GM06990 (cell line): ENCODE measurements at places on chromosomes 11 and 22.
A peak's percentile ranks its signal among the peaks of the same experiment; 100 is the strongest.

GRCh38 chr22:23289851-23290724 lies 109.8 kb downstream of the BCR start:
- DNase-seq: no peak

- no peak for DNase-seq
Observed at GRCh38 chr22:42282943-42283277, 12.5 kb upstream of the TCF20 start.

GRCh38 chr11:17655682-17656081 lies 63.7 kb upstream of the MYOD1 start:
- no peak for DNase-seq

GRCh38 chr22:28105413-28105812 lies 186.4 kb upstream of the PITPNB start:
- DNase-seq: no peak

DNA sequence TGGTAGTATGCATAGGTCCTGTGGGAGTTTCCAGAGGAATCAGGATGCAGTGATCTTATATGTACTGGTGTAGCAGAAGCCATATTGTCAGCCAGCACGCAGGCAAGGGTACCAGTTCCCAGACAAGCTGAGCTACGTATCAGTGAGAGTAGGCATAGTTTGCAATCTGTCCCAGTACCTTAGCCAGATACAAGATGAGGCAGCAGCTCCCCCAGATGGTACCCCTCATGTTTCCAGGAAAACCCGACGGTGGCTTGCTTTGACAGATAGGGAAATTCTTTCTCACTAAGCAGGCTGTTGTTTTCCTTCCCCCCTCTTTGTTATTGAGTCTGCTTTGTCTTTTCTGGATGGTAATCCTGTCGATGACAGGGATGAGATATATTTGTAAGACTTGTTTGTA lies 109.7 kb upstream of the RRM1 start:
- no peak for DNase-seq

DNA sequence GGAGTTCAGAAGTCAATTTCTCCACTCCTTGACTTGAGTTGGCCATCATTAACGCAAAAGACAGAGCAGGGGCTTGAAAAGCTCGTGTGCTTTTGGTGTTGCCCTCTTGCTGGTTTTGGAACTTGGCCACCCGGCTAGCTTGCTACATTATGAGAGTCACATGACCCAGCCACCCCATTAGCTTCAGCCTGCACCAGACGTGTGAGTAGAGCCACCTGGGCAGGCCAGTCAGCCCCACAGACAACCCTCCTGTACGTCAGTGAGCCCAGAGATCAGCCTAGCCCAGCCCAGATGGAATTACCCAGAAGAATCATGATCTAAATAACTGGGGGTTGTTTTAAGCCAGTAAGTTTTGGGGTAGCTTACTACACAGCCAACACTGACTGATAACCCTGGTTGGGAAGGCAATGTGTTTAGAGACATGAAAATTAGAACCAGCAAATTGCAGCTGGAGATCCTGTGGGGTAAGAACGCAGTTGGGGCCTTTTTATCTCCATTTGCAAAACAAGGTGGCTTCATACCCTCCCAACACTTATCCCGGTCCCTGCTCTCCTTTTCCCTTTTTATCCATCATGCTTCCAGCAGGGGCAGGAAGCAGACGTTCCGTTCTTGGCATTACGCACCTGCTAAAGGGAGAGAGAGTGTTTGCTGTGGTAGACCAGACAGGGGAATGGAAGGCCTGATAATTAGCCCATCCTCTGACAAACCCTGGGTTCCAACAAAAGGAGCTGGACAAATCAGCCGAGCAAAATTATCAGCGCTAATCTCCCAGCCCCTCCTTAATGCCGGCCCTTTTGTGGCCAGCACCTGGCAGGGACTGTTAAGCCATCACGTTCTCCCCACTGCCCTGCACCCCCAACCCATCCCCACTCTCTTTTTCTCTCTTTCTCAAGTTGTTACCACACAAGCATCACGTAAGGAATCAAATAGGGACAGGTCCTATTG lies 548.7 kb upstream of the CADM1 start:
- no peak for DNase-seq

- DNase-seq: no peak
Observed at GRCh38 chr11:44398266-44399030, 88.5 kb upstream of the ALX4 start.

DNA sequence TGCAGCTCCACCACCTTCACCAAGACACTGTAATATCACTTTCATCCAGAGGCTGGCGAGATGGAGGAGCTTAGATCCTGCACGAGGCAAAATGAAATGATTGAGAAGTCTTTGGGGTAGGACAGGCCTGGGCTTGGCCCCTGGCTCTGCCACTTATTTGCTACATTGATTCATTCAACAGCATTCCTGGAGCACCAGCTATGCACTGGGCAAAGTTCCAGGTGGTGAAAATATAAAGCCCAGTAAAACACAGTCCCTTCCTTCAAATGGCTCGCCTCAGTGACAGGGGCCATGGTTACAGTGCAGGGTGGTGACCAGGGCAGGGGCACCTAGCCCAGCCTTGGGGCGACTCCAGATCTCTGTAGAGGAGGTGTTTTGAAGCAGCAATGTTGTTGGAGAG lies 19.7 kb downstream of the ALX4 start:
- no peak for DNase-seq

DNA sequence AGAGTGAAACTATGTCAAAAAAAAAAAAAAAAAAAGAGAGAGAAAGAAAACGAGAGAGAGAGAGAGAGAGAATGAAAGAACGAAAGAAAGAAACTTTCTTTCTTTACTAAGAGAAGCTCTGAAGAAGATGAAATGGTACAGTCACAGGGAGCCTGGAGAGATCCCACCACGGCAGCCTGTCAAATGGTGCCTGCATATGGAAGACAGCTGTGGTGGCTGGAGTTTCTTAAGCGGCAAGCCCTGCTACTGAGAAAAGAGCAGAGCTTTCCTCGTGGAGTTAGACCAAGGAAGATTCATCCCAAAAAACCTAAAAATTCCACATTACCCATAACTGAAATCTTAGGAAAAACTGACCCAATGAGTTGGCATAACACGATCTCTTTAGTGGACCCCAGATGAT lies 66.7 kb downstream of the MICAL3 start:
- DNase-seq: no peak

DNA sequence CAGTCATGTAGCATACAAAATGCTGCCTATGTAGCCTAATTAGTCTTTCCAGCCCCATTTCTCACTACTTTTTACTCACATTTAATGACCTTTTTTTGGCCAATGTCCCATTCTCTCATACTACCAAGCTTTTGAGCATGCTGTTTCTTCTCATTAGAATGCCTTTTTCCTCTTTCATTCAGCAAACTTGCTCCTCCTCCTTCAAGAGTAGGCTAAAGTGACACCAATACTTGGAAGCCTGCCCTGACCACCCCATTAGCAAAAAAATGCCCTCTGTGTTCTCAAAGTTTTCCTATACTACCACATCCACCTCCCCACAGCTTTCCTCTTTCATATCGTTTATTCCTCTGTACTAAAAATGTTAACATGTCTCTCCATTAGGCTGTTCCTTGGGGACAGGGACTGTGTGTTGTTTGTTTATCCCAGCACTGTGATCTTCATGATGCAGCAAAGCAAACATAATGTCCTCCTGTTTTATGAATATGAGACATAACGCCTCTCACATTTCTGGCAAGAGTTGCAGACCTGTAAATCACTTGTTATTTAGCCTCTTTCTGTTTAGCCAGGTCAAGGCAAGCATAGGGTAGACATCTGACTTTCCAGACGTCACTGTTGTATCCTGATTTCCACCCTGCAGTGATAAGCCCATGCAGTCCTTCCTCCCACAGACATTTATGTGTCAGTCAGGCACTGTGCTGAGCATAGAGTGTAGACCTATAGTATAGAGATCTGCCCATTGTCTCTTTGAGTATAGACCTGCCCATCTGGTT lies 62.0 kb upstream of the UCP3 start:
- DNase-seq: no peak

DNA sequence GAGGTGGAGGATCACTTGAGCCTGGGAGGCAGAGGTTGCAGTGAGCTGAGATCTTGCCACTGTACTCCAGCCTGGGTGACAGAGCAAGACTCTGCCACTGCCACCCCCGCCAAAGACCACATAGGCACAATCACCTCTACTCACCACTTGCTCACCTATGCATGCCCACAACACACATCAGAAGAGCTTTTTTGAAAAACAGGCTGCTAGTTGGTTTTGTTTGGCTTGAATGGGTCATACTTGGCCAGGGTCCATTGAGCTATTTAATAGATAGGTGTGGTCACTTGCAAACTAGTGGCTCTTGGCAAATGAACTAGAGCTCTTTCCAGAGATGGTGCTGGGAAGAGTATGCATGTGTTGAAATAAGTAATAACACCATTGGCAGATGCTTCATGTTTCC lies 80.1 kb downstream of the EMSY start:
- DNase-seq: no peak

DNA sequence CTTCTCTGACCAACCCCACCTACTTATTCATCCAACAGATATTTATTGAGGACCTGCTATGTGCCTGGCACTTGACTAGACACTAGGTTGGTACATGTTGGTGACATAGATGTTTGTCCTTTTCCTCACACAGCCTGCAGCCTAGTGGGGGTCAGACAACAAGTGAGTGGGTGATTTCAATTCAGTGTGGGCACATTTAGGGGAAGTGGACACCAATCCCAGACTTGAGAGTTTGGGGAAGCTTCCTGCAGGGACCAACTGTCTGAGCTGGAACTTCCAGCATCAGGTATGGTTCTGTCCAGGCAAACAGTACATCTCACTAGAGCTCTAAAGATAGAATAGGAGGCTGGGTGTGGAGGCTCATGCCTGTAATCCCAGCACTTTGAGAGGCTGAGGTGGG lies 5.8 kb upstream of the BCL9L start:
- no peak for DNase-seq

DNA sequence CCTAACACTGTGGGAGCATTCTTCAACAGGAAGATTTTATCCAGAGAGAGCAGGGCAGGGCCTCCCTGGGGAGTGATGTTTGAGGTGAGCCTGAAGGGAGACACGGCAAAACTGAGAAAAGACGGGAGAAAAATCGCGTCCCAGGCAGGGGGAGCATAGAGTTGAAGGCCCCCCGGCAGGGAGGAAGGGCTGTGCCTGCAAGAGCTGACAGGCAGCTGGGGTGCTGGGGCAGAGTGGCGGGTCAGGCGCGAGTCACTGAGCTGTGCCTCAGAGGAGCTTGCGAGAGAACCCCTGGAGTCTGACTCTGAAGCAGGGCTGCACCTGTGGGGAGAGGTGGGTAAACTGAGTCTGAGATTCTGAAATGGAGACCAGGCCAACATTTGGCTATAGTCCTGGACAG lies 14.8 kb downstream of the PKNOX2 start:
- DNase-seq: no peak

- no peak for DNase-seq
Observed at GRCh38 chr11:32204751-32205150, 113.9 kb downstream of the RCN1 start.

DNA sequence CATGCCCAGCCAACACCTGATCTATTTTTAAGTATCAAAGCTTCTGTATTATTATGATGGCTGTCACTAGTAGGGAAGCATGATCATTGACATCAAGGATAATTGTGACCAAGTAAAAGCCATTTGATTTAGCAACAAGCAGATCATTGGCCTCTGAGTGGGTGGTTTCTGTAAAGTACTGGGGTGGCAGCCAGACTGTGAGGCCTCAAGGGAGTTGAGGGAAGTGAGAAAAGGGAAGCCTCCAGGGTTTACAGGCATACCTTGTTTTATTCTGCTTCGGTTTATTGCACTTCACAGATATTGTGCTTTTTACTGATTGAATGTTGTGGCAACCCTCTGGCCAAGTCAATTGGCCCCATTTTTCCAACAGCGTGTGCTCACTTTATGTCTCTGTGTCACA lies 60.1 kb downstream of the PRR5L start:
- DNase-seq: no peak

GRCh38 chr11:80462211-80462610 lies 1021.4 kb upstream of the TENM4 start:
- DNase-seq: no peak

- no peak for DNase-seq
Observed at GRCh38 chr11:128509621-128510389, 77.6 kb downstream of the ETS1 start.

DNA sequence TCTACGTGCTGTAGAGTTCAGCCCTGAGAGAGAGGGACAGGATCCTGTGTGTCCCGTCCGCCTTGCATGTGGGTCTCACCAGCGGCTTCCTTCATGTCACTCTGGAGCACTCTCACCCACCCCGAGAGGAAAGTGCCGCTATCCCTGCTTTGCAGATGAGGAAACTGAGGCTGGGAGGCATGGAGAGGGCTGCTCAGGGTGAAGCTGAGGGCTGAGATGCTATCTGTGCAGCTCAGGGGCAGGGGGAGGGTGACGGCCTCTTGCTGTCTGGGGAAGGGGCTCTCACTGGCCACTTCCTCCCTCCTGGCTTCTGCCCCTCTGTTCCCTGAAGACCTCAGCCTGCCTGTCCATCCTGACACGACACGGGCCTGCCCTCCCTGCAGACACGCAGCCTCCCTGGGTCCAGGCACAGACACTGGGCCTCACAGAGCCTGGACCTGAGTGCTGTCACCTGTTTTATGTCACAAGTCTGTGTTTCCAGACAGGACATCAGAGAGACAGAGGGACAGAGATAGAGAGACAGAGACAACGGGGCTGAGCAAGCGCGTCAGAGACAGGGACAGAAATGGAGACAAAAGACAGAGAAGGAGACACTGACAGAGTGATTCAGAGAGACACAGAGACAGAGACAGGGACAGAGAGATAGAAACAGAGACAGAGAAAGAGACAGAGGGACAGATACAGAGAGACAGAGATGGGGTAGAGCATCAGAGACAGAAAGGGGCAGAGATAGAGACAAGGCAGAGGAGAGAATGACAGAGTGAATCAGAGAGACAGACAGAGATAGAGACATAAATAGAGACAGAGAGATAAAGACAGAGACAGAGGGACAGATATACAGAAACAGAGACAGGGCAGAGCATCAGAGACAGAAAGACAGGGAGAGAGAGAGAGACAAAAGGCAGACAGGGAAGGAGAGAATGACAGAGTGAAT lies 53.1 kb downstream of the MCM5 start:
- DNase-seq: no peak

GRCh38 chr11:121347813-121348212 lies 55.2 kb downstream of the SC5D start:
- DNase-seq: no peak

GRCh38 chr11:62419314-62419929 lies 589 bp downstream of the SCGB1A1 start:
- DNase-seq: no peak

GRCh38 chr11:128588093-128588492 lies 735 bp upstream of the ETS1 start:
- no peak for DNase-seq

GRCh38 chr11:114612686-114613085 lies 17.1 kb upstream of the NXPE4 start:
- DNase-seq: peak; percentile 18

DNA sequence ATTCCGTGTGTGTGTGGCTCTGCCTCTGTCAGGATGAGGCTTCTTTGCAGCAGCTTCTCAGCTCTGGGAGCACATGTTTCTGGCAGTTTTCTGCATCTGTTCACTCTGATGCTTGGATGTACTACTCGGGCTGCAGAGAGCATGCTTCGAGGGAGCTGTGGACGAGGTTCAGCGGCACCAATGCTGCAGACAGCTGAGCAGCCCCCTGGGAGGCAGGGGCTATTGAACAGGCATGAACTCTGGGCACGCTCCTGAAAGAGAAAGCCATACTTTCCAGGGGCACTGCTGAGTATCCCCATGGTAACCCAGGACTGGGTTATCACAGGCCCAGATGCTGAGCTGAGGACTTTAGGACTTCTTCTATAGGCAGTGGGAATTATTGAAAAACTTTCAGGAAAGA lies 33.8 kb downstream of the ADAMTS8 start:
- no peak for DNase-seq

- no peak for DNase-seq
Observed at GRCh38 chr11:65644837-65645236, 6.9 kb downstream of the SIPA1 start.

GRCh38 chr11:99554232-99554903 lies 533.6 kb downstream of the CNTN5 start:
- no peak for DNase-seq
